ENCODE measurements at places on chromosomes 2 and 18. TPM values are rescaled to one million over a fixed set of nuclear protein-coding genes. Genes with fewer than 3 reads are reported as not detected.

Gene TDRD15
- polyA plus RNA-seq, result not detected

GRCh38 chr2:61275575-61276184, 113.7 kb downstream of the C2orf74 start:
- no peak for DNase-seq

Gene SLC8A1
- polyA plus RNA-seq, result not detected

DNA sequence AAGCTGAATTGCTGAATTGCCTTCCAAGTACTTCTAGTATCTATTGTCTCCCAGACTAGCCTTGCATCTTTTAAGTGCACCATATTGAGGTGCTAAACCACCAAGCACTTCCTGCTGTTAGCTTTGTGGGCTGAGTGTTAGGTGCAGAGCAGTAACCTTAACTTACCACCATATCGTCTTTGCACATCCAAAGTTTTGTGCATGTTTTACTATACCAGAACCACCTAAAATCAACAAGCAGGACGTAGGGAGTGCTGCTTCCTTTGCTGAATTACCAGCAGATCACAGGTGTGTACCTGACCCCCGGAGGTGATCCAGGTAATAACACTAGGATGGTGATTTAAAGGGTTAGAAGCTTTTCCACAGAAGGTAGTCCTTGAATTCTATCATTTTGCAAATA, 359.9 kb upstream of the HNRNPA3 start:
- no peak for DNase-seq

GRCh38 chr2:105821428-105822125, 76.9 kb downstream of the NCK2 start:
- no peak for DNase-seq

- DNase-seq, result no peak
These were observed 113.5 kb downstream of the COLEC12 start for GRCh38 chr18:386994-387393.

Gene ASAP2
- 2.2 TPM for polyA plus RNA-seq

Gene RGPD3
- polyA plus RNA-seq, result not detected

GRCh38 chr2:174699993-174700766, 64.1 kb downstream of the CHRNA1 start:
- DNase-seq, result peak; percentile 70

GRCh38 chr2:241620419-241620769, 16.6 kb downstream of the THAP4 start:
- no peak for DNase-seq

DNA sequence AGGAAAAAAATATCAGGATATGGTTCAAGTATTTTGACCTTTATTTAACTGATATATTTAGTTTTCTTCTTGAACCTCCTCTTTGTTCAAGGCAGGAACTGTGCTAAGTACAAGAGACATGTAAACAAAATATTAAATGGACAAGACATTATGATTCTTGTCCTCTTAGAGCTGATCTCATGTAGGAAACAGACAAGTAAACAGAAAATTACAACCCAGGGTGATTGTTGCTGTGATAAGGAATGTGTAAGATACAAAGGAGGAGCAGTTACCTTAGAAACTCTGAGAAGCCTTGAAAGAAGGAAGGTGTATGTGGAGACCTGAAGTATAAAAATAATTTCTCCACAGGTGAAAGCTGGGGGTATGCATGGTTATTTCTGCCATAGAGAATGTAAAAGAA, 12.9 kb downstream of the RBM45 start:
- no peak for DNase-seq

GRCh38 chr2:23204685-23205242, 180.2 kb upstream of the KLHL29 start:
- DNase-seq, result no peak

GRCh38 chr2:25151718-25152117, 16.7 kb downstream of the POMC start:
- DNase-seq, result no peak

DNA sequence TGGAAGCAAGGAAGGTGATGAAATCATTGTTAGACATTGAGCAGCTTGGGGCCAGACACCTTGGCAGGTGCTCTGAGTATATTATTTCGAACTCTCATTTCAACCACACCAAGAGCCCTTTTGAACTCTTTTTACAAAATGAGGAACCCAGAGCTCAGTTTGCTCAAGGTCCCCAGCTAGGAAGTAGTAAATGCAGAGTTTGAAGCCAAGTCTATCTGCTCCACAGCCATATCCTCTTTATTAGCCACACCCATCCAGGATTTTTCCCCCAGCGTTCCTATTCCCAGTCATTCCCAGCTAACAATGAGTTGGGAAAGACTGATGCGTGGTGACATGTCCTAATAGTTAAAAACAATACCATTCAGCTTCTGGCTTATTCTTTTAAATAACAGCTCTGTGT, 40.2 kb downstream of the SEMA4F start:
- DNase-seq, result no peak

- DNase-seq, result no peak
These were observed 58.7 kb upstream of the RFX8 start for GRCh38 chr2:101533561-101534148.

GRCh38 chr2:170221317-170222288, 43.7 kb downstream of the MYO3B start:
- DNase-seq, result no peak

DNA sequence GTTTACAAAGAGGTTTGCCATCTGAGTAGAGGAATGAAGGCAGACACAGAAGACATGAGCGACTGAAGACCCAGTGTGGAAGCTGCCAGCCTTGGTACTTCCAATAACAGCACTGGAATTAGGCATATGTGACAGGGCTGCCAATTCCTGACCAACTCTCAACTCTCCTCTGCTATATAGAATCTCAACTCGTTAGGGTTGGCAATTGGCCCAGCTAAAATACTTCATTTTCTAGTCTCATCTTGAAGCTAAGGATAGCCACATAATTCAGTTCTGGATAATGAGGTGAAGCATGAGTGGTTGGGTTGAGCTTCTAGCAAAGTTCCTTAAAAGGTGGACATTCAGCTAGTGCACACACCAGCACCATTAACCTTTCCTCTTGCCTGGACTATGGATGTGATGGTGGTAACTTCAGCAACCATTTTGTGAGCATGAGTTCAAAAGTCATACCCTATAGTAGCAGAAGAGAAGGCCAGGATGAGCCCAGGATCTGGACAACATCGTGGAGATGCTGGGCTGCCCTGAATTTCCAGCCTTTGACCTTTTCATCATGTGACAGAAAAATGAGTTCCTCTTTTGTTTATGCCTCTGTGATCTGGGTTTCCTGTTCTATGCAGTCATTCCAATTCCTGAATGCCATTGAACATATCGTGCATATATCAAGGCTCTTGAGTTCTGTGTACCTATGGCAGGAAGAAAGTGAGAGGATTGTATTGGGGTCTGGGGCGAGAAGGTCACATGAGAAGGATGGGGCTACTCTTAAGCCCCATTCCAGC, 68.1 kb upstream of the HAAO start:
- no peak for DNase-seq

DNA sequence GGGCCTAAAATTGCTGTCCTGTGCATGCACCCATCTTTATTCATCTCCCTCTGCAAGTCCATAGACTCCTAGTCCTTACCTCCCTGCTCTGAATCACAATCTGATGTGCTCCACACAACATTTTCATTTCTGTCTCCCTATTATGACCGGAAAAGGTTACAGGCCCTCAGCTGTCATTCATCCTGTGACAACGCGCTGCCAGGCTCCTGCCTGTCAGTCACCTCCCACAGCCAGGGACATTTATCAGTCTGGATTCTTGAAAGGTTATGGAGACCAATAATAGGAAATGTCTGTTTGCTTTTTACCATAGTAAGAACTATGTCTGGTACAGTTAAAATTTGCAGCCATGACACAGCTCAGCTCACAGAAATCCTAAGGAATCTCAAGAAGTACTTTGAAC, 197.1 kb downstream of the RDH14 start:
- DNase-seq, result no peak

Gene CHN1
- 0.17 TPM for polyA plus RNA-seq

DNA sequence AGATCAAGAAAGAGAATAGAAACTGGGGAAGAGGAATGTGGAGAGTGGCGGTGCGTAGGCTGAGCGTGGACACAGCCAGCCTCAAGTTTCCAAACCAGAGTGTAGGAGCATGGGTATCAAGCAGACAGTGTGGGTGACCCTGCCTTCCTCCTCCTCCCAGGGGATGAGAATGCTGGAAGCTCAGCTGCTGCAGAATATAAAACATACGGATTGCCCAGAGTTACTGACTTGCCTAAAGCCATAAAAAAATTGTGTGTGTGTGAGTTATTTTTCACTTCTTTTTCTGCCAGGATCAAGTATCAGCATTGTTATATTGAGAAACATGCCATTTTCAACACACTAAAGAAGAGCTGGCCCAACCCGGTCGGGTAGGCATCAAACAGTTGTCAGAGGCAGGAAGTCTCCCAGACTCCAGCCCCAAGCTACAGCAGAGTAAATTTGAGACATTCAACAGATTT, 333.3 kb upstream of the ACVR2A start:
- no peak for DNase-seq

GRCh38 chr2:151204756-151205155, 56.9 kb downstream of the RBM43 start:
- no peak for DNase-seq

GRCh38 chr2:168697668-168698121, 104.7 kb upstream of the NOSTRIN start:
- no peak for DNase-seq

- no peak for DNase-seq
These were observed 12.4 kb upstream of the NBEAL1 start for GRCh38 chr2:203002054-203002821.

Gene SPHKAP
- polyA plus RNA-seq, result not detected

Gene TTC27
- 43.5 TPM for polyA plus RNA-seq

- DNase-seq, result no peak
These were observed 48.6 kb downstream of the LINC00305 start for GRCh38 chr18:64100116-64100922.

DNA sequence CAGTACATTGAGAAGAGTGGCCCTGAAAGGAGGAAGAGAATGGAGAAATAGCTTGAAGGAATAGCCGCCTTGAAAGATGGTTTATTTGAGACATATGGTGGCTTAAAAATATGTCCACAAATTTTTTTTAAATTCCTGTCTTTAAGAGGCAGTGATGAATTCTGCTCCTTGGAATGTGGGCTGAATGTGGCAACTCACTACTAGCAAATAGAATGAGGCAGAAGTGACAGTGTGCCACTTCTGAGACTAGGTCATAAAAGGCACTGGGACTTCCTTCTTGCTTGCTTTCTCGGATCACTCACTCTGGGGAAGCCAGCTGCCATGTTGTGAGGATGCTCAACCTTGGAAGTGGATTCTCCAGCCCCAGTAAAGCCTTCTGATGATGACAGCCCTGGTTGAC, 67.0 kb downstream of the FAM161A start:
- DNase-seq, result no peak

- peak; percentile 80 for DNase-seq
These were observed 68.0 kb upstream of the KLF7 start for GRCh38 chr2:207233731-207234130.
